Myocyte (in vitro differentiated cells): ENCODE measurements at places on chromosomes 5 and 9. TPM values are rescaled to one million over a fixed set of nuclear protein-coding genes. Genes with fewer than 3 reads are reported as not detected.

Gene IL5
- total RNA-seq = not detected in 2 replicates

Gene STK32A
- total RNA-seq = 0.21 and 5.2 TPM in 2 replicates

Gene CDH6
- not detected in 2 replicates for total RNA-seq

DNA sequence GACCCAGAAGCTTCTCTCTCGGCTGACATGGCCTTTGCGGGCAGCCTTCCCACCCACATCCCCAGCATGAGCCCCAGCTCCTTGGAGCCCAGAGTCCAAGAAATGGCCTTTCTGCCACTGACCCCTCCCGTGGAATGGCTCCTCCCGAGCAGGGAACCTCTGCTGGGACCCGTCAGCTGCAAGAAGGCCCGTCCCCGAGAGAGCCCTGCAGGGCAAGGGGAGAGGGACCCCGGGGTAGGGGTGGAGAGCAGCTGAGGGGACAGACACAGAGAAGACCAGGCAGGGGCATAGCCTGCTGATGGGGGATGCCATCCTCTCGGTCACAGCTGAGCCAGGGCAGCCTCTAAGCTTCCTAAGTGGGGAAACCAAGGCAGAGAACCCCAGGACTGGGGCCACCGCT, 11.2 kb upstream of the NOTCH1 start:
- DNase-seq = no peak

GRCh38 chr5:12141496-12141895, 237.2 kb upstream of the CTNND2 start:
- DNase-seq = no peak

- peak; percentile 72 for DNase-seq
Measured at GRCh38 chr5:37838152-37838932, 1.5 kb downstream of the GDNF start.

Gene F12
- 0.86 and 0.94 TPM in 2 replicates for total RNA-seq

DNA sequence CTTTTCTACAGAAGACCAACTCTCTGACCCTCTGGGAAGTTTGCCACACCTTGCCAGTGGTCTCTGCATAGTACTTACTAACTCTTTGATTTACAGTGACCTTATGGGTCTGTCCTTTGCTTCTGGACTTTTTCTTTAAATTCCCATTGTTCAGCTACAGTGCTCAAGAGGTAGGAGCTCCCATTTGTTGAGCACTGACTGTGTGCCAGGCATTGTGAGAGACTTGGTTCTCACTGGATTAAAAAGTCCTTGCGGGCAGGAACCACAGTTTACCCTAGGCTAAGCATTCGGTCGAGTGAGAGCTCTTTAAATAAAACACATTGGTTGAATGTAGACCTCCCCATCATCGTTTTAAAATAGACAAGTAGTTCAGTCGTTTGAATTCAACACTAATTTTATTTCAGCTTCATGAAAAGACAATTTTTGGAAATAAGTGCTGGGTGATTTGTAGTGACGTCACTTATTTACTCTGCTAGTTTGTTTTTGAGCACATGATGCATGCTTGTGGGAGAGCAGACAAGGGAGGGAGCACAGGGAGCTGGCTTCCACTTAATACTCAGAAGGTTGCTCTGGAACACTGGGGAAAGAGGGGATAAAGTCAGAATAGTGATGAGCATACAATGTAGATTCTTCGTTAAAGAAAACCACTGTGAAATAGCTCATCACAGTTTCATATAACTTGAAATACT, 27.1 kb downstream of the RASGRF2 start:
- no peak for DNase-seq

Gene SPINK5
- not detected in 2 replicates for total RNA-seq

Gene FOXI1
- not detected in 2 replicates for total RNA-seq

DNA sequence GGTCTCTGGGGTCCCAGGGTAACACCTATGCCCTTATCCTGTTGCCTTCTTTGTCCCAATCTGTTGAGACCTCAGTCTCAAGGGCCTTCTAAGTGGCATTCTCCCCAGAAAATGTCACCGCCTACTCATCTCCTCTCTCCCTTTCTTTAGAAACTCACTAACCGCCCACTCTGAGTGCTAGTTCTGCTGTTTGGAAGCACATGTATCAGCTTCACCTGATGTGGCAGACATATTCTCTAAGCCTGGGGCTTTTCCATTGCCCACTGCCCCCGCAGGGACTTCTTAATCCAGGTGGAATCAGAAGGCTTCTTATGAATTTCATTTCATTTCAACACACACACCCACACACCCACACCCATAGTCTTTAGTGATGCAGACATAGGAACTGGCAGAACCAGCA, 165.1 kb downstream of the ASTN2 start:
- DNase-seq = no peak

Gene SPINK4
- not detected in 2 replicates for total RNA-seq

Gene RAB3C
- total RNA-seq = not detected in 2 replicates

DNA sequence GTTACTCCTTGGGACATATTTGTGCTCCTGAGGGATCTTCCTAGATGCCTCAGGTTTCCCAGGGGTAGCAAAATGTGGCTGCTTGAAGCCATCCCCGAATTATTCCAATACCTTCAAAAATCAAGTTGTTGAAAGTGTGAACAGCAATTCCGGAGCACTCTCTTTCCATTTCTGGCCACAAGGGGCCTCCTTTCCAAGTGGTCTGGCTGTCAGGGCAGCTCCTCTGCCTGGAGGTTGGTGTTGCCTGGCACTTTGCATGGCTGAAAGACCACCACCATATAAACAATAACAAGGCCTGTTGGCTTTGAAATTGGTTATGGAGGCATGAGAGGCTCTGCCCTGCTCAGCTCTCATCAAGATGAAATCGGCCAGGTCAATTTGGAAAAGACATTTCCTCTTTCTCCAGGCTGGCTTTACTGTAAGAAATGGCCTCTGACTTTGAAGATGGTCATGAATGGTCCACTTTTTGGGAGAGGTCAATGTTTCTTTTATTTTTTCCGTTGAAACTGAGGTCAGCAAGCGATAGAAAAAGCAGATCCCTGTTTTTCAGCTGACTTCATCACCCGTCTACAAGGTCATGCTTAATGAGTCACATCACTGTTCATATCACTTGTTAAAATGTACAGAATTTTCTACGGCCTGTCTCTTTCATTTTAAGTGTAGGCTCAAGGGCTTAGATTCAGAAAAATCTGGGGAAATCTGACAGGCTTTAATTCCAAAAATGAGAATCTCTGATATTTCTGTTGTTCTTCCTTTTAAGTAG, 481.1 kb upstream of the ZNF608 start:
- DNase-seq = peak; percentile 35

Gene PCDHA5
- total RNA-seq = 0.03 and 0.05 TPM in 2 replicates

Gene CDH9
- total RNA-seq = not detected in 2 replicates

Gene RICTOR
- total RNA-seq = 28.5 and 38.3 TPM in 2 replicates

Gene ZNF618
- 3.8 and 4.9 TPM in 2 replicates for total RNA-seq

DNA sequence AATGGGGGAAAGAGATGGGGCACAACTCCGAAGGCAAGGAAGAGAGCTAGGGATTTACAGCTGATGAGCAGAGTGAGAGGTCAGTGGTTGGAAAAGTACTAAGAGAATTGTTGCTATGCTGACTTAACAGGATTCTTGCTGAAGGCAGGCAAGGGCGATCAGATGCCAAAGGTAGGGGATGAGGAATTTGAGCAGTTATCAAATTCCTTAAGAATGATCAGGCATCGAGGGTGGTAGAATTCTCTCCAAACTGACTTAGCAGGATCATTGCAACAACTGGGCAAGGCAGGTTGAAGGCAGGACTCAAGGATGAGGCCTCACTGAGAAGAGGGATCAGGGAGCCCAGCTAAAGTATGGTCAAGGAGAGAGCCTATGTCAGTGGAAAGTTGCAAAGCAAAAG, 171.0 kb downstream of the HSD17B3 start:
- no peak for DNase-seq

Gene TAF11L5
- not detected in 2 replicates for total RNA-seq

Gene TMEM171
- 10.4 and 22.6 TPM in 2 replicates for total RNA-seq

DNA sequence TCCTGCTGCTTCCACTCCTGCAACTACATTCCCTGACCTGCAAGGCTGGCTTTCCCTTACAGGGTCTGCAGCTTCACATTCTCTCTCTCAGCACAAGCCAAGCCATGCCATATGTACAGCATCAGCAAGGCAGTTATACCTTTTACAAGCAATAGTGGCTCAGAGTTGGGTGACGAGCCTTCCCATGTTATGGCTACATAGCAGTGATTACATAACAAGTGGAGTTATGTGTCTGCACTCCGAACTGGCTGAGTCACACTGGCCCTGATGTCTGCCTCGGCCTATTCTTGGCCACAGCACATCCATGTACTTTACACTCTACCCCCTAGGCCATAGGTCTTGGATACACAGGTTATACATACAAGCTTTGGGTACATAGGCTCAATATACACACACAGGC, 52.0 kb upstream of the SNCAIP start:
- DNase-seq = no peak

- peak; percentile 41 for DNase-seq
Measured at GRCh38 chr9:20623021-20623747, 885 bp upstream of the MLLT3 start.

Gene NSUN2
- 41.8 and 41.9 TPM in 2 replicates for total RNA-seq

GRCh38 chr5:108747111-108747773, 455 bp upstream of the FER start:
- DNase-seq = no peak

- DNase-seq = no peak
Measured at GRCh38 chr5:153903321-153903720, 135.4 kb downstream of the FAM114A2 start.

Gene ACTBL2
- not detected in 2 replicates for total RNA-seq

Gene FABP6
- total RNA-seq = not detected in 2 replicates

DNA sequence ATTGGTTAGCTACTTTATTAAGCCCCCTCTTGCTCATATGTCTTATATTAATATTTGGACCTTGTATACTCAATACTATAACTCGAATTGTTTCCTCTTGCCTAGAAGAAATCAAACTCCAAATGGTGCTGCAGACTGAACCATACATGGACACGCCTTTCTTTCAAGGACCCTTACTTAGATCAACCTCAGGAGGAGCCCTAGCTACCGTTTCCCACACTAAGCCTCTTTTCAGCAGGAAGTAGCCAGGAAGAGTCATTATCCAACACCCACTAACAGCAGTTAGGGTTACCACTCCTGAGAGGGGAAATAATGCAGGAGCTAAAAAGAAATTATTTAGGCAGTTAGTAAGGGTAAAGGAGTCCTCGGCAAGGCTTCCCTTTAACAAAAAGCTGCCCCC, 243.8 kb upstream of the PUM3 start:
- no peak for DNase-seq

Gene CCNJL
- 1.9 and 2.4 TPM in 2 replicates for total RNA-seq

DNA sequence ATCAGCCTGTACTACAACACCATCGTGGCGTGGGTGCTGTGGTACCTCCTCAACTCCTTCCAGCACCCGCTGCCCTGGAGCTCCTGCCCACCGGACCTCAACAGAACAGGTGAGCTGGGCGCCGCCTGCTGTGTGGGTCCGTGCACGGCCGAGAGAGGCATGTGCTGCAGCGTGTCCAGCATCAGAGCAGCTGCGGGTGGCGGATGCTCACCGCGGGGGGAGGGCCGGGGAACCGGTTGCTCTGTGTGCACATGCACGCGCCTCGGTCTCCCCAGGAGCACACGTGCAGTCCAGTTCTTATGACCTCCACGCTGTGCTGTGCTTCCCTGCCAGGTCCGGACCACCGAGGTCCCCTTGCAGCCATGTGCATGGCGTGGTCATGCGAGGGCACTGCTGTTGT, 7.6 kb downstream of the SLC6A18 start:
- DNase-seq = no peak

Gene C5orf52
- not detected in 2 replicates for total RNA-seq

GRCh38 chr5:19928562-19929421, 59.2 kb downstream of the CDH18 start:
- peak; percentile 57 for DNase-seq
